ENCODE measurements at places on chromosomes 1 and 21.

DNA sequence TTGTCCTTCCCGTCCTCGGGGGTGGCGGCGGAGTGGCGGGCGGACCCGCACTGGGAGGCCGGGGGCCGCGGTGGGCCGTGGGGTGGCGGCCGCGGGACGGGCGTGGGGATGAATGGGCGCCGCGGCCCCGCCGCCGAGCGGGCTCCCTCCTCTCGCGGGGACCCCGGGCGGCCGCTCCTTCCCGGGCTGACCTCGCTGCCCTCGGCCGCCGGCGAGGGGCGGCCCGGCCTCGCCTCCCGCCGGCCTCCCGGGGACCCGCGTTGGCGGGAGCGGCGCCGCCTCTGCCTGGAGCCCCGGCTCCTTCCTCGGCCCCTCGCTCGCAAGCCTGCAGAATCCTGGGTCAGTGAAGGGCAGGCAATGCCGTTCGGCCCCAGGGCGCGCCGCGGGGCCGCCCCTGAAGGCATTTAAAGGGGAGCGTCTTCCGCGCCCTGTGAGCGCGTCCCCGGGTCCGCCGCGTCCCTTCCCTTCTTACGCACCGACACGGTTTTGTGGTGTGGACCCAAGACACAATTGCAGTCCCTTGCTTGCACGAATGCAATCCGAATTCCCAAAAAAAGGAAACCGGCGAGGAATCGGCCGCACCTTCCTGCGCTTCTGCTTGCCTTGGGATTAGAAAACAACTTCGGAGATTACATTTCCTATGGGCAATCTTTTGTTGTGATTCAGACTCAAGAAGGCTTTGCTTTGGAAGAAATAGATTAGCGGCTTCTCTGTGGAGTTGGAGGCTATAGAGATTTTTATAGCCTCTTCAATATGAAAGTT lies 776 bp downstream of the ITSN1 start:
- H3K4me3 ChIP-seq = peak overlapping the region; percentile 83
- peak overlapping the region; percentile 95 for H3K27ac ChIP-seq
- no peaks in the 10 kb centered on the region for H3K27me3 ChIP-seq
- peak; percentile 34 for DNase-seq

- no peaks in the 10 kb centered on the region for H3K4me1 ChIP-seq
- no peak overlapping the region for H3K27ac ChIP-seq
- no peaks in the 10 kb centered on the region for H3K36me3 ChIP-seq
- H3K4me3 ChIP-seq = no peak overlapping the region
- no peaks in the 10 kb centered on the region for H3K27me3 ChIP-seq
- no peak for DNase-seq
Measured at GRCh38 chr1:201230676-201231075, 40.1 kb downstream of the IGFN1 start.

DNA sequence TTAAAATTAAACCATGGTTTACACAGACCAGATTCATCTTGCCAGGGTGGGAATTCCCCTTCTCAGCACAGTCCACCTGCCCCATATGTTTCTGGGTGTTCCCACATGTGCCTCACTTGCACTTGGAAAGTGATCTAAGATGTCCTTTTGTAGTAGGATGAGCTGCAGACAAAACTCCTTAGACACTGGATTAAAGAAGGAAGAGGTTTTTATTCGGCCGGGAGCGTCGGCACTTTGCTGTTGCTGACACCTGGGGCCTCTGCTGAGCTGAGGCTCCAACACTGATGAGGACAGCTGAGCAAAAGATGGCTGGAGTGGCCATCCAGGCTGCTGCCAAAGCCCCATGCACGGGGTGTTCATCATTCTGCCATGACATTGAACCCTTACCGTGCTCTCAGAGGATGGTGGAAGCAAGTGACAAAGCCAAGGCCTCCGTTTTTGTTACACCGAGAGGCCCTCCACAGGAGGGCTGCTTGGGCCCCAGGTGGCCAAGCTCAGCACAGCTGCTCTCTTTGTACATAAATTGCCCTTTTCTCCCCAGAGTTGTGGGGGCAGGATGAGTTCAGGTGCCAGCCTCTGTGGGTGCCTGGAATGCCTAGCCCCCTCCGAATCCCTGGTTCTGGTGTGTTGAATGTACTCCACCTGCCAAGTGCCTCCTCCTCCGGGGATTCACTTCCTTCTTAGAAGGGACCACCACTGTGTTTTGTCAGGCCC lies 7.3 kb upstream of the ACOT11 start:
- H3K4me3 ChIP-seq = no peak overlapping the region
- no peak overlapping the region for H3K27ac ChIP-seq
- DNase-seq = no peak
- H3K36me3 ChIP-seq = no peaks in the 10 kb centered on the region

DNA sequence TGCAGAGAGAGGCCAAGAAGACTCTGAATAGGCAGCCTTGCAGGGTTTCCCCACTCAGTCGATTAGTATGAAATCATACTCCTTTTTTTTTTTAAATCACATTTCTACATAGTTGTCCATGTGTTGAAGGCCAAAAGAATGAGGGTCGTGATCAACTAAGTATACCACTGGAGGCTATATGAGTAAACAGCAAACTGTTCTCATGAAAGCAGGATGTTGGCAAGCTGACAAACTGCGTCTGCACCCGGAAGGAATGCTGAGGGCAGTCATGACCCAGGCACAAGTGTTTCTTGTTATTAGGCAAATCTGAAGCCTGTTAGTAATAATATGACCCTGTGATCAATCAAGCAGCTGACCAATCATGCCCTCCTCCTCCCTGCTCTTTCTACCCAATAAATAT lies 213.2 kb downstream of the USH2A start:
- H3K27me3 ChIP-seq = no peaks in the 10 kb centered on the region
- no peaks in the 10 kb centered on the region for H3K36me3 ChIP-seq
- no peak overlapping the region for H3K4me3 ChIP-seq
- H3K4me1 ChIP-seq = no peaks in the 10 kb centered on the region
- no peak overlapping the region for H3K27ac ChIP-seq

DNA sequence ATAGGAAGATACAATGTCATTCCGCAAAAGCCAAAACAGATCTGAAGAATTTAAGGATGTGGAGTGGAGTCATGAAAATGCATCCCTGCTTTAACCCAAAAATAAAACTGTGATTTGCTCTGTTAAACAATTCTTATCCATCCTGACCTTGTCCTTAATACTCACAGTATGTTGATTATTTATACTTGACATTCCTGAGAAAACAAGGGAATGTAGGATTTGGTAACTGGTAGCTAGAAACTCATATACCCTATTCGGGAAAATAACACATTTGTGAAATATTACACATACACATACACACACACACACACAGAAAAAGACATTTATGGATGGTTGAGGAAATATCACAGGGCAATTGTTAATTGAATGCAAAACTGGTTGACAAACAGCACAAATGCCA lies 80.2 kb downstream of the FMN2 start:
- H3K4me1 ChIP-seq = no peaks in the 10 kb centered on the region
- no peak for DNase-seq
- no peak overlapping the region for H3K4me3 ChIP-seq
- H3K27ac ChIP-seq = no peak overlapping the region
- H3K36me3 ChIP-seq = no peaks in the 10 kb centered on the region

GRCh38 chr1:168645721-168646120 lies 69.3 kb downstream of the XCL1 start:
- H3K36me3 ChIP-seq = no peaks in the 10 kb centered on the region
- no peaks in the 10 kb centered on the region for H3K4me1 ChIP-seq
- H3K27ac ChIP-seq = no peak overlapping the region
- no peaks in the 10 kb centered on the region for H3K27me3 ChIP-seq
- no peak overlapping the region for H3K4me3 ChIP-seq

GRCh38 chr1:66350001-66350547 lies 183.9 kb upstream of the SGIP1 start:
- peak; percentile 66 for DNase-seq
- H3K4me1 ChIP-seq = peaks cover 61% of the 10 kb centered on the region
- H3K4me3 ChIP-seq = no peak overlapping the region
- H3K36me3 ChIP-seq = no peaks in the 10 kb centered on the region
- H3K27me3 ChIP-seq = no peaks in the 10 kb centered on the region

DNA sequence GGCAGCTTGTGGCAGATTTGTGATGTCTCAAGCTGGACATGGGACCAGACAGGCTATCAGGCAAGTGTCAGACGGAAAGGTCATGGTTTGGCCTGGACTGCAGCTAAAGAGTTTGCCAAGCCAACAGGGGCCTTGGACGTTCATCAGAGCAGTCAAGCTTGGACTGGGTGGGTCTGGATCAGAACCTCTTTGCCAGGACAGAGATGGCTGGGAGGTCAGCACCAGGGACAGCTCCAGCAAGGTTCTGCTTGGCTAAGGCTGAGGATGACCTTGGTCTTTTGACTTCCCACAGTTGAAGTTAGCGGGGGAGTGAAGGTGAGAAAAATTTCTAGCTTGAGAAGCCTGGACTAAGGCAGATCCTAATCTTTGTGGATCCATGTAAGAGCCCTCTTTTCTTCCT lies 68.1 kb downstream of the GRIK3 start:
- DNase-seq = no peak
- H3K36me3 ChIP-seq = no peaks in the 10 kb centered on the region
- H3K4me1 ChIP-seq = no peaks in the 10 kb centered on the region
- no peaks in the 10 kb centered on the region for H3K27me3 ChIP-seq
- no peak overlapping the region for H3K4me3 ChIP-seq

GRCh38 chr1:152110860-152111514 lies 4.3 kb downstream of the TCHH start:
- H3K4me3 ChIP-seq = peak overlapping the region; percentile 59
- H3K27ac ChIP-seq = no peak overlapping the region
- no peak for DNase-seq

DNA sequence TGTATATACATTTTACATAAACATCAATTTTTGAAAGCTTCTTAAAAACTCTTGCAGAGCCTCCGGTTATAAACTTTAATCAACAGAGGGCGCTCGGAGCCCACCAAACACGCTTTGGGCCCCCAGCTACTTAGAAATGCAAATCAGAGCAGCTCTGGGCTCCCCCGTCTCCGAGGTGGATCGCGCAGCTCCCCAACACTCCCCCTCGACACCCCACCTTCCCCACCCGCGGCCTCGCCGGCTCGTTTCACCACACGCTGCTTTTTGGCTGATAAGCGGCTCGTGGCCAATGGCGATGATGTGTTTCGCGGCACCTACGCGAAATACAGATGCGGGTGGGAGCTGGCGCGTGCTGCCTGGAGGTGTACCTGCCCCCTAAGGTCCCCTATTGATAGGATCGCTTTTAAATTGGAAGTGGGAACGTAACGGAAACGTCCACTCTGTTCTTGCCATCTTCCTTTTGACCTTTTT lies 1.7 kb upstream of the KIF26B start:
- no peak overlapping the region for H3K27ac ChIP-seq
- no peaks in the 10 kb centered on the region for H3K36me3 ChIP-seq
- H3K4me3 ChIP-seq = peak overlapping the region; percentile 49
- peaks cover 33% of the 10 kb centered on the region for H3K4me1 ChIP-seq

DNA sequence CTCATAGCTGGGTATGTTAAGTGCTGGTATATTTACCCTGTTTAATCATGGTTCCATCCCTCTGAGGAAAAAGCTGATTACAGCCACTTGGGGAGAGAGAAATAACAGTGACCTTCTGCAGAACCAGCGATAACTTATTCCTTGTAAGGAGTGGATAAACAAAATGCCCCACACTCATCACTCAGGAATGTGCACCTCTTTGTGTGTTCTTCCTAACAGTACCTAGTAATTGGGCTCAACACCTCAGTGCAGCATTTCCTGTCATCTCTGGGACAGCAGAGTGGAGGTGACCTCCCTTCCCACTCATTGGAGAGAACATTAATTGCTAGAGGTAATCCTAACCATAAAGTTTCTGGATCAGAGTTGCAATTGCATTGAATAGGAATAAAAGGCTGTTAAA lies 112.5 kb upstream of the F3 start:
- peak overlapping the region; percentile 77 for H3K27ac ChIP-seq
- no peak for DNase-seq
- no peaks in the 10 kb centered on the region for H3K36me3 ChIP-seq
- H3K4me1 ChIP-seq = peaks cover 11% of the 10 kb centered on the region

DNA sequence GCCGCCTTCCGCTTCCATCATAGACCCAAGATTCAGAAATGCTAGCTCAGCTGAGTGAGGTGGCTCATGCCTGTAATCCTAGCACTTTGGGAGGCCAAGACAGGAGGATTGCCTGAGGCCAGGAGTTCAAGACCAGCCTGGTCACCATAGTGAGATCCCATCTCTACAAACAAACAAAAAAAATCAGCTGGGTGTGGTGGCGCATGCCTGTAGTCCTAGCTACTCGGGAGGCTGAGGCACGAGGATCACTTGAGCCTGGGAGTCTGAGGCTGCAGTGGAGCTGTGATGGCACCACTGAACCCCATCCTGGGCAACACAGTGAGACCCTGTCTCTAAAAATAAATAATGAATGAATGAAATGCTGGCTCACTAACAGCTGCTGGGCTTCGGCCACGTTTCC lies 39.7 kb downstream of the TOMM20 start:
- no peak overlapping the region for H3K4me3 ChIP-seq
- no peak overlapping the region for H3K27ac ChIP-seq
- H3K36me3 ChIP-seq = no peaks in the 10 kb centered on the region

DNA sequence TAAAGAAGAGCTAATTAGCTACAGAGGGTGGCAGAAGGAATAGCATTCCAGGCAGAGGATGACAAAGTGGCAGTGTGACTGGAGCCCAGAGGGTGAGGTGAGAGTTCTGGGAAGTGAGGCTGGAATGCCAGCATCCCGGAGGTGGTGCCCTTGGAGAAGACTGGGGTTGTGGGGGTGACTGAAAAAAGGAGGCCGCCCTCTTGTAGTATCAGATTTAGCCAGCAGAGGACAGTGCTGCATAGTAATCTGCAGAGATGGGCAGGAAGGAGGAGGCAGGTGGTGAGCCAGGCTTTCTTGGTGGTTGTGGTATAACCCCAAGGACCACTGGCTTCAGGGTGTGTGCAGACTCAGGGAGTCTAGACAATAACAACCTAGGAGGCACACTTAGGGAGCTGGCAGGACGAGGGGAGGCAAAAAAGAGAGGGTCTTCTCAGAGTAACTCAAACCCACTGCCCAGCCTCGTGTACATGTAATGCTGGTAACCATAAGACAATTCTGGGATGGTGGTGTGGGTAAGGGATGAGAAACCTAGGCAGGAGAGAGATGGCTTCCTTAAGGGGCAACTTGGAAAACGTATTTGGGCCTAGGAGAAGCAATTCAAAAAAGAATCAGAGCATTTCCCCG lies 30.5 kb downstream of the MROH7 start:
- no peak overlapping the region for H3K27ac ChIP-seq
- H3K36me3 ChIP-seq = no peaks in the 10 kb centered on the region
- DNase-seq = no peak

GRCh38 chr1:39729030-39729429 lies 9.7 kb upstream of the PPIE start:
- no peak for DNase-seq
- H3K4me1 ChIP-seq = no peaks in the 10 kb centered on the region
- no peaks in the 10 kb centered on the region for H3K36me3 ChIP-seq
- H3K27ac ChIP-seq = no peak overlapping the region
- no peak overlapping the region for H3K4me3 ChIP-seq

GRCh38 chr21:27793901-27794300 lies 827.0 kb upstream of the ADAMTS5 start:
- no peaks in the 10 kb centered on the region for H3K27me3 ChIP-seq
- H3K27ac ChIP-seq = no peak overlapping the region
- H3K36me3 ChIP-seq = no peaks in the 10 kb centered on the region
- no peaks in the 10 kb centered on the region for H3K4me1 ChIP-seq
- H3K4me3 ChIP-seq = no peak overlapping the region
